Cortex of kidney (tissue), 1 donor: ENCODE measurements at places on chromosomes 7 and 10.

- DNase-seq = no peak
These were observed 83.7 kb upstream of the KDM7A start for GRCh38 chr7:140260352-140261104.

DNA sequence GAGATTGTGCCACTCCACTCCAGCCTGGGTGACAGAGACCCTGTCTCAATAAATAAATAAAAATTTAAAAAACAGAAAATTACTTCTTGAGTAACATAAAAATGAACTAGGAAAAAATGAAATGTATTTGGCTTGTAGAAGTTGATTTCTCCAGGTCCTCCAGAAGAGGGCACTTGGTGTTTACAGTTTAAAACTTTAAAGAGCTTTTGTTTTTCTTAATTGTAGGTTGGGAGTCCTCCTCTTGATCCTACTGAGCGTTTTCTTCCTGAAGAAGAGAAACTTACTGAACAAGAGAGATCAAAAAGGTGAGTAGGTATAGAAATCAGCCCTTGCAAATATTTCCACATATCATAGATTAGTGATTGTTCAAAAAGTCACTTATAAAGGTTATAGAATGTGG lies 16.2 kb downstream of the KIFBP start:
- DNase-seq = no peak

DNA sequence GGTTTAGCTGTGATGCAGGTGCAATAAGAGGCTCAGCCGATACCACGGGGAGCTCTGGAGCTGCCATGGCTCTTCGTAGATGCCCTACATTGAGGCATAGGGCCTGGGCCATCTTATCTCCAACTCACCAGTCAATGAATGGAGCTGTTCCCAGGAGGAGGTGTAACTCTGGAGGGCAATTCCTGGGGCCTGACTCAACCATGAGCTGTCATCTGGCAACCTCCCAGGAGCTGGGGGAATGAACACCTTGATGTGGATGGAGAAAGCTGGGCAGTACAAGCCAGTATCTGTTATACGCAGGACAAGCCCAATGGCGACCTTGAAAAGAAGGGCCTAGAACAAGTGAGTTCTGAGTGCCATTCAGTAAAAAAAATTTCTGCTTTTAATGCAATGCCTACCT lies 224.0 kb upstream of the PLXDC2 start:
- DNase-seq = no peak

GRCh38 chr10:79313911-79314439 lies 33.3 kb upstream of the PPIF start:
- DNase-seq = no peak

- DNase-seq = no peak
These were observed 306.8 kb downstream of the SDK1 start for GRCh38 chr7:3607847-3608246.

DNA sequence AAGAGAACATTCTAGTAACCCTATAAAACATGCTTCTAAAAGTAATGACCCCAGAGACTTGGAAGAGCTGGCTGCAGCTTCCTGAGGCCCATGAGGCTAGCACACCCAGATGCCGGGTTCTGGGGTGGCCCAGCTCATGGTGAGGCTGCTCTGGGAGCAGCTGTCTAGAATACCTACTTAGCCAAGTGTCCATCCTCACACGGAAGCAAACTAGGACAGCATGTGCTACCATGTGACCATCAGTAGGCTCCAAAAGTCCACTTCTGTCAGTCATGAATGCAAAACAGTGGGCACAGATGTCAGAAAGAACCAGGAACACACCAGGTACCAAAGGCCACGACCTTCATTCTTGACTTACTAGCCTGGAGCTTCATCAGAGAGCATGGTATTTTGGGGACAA lies 32.4 kb downstream of the CTBP2 start:
- no peak for DNase-seq

DNA sequence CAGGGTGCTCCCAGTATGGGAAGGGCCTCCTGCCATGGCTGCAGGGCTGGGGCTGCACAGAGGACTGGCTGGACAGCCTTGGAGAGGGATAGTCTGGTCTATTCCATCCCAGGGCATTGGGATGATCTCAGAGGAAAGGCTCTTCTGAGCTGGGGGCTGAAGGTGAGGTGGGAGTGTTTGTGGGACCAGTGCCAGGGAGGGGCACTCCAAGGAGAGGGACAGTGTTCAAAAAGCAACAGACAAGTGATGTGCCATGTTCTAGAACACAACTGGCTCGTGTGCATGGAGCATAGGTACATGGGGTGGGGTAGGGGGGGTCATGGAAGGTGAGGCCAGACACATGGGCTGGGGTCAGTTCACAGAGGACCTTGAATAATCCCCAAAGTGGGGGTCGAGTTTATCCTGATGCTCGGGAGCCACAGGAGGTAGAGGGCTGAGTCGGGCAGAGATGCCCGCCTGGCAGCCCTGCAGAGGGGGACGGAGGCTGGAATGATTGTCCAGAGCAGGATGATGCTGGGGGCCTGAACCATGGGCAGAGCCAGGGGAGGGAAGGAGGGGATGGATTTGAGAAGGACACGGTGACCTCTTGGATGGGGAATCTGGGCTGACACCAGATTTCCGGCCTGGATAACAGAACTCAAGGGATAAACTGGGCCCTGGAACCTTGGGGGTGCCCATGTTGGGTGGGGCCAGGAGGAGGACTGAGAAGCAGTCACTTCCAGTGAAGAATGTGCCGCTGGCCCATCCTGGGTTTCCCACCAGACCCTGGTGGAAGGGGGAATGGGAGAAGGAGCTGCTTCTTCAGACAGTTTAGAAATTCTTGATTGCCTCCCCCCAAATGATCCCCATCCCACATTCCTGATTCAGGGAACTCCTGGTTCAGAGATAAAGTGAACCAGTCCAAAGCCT lies 50.4 kb downstream of the NEURL1 start:
- DNase-seq = no peak

DNA sequence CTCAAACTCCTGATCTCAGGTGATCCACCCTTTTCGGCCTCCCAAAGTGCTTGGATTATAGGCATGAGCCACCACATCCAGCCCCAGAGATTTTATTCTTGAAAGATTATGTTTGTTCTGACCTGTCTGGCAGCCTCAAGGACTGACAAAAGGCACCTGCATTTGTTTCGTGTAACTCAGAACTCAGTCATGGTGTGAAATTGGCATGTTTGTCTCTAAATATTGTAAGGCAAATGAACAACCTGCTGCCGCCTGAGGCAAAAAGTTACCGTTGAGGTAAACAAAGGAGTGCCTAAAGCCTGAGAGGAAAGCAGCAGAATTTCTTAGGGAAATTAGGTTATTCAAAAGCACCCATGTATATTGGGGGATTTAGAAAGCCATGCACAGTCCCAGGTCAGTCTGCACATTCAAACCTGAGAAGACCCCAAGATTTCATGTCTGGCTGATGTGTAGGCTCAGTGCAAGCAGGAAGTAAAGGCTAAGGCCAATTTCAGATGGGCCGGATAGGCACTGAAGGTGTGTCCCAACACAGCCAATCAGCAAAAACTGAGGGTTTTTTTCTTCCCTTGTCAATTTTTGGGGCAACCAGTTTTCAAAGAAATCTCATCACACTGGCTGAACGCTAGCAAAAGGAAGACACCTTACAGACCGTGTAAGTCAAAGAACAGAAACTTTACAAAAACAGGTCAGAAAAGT lies 33.3 kb upstream of the HHEX start:
- no peak for DNase-seq

GRCh38 chr7:377080-378040 lies 87.4 kb downstream of the FOXL3 start:
- no peak for DNase-seq

GRCh38 chr7:101114492-101114891 lies 12.4 kb upstream of the SERPINE1 start:
- no peak for DNase-seq

- no peak for DNase-seq
These were observed 1449.7 kb downstream of the GATA3 start for GRCh38 chr10:9504227-9504626.

DNA sequence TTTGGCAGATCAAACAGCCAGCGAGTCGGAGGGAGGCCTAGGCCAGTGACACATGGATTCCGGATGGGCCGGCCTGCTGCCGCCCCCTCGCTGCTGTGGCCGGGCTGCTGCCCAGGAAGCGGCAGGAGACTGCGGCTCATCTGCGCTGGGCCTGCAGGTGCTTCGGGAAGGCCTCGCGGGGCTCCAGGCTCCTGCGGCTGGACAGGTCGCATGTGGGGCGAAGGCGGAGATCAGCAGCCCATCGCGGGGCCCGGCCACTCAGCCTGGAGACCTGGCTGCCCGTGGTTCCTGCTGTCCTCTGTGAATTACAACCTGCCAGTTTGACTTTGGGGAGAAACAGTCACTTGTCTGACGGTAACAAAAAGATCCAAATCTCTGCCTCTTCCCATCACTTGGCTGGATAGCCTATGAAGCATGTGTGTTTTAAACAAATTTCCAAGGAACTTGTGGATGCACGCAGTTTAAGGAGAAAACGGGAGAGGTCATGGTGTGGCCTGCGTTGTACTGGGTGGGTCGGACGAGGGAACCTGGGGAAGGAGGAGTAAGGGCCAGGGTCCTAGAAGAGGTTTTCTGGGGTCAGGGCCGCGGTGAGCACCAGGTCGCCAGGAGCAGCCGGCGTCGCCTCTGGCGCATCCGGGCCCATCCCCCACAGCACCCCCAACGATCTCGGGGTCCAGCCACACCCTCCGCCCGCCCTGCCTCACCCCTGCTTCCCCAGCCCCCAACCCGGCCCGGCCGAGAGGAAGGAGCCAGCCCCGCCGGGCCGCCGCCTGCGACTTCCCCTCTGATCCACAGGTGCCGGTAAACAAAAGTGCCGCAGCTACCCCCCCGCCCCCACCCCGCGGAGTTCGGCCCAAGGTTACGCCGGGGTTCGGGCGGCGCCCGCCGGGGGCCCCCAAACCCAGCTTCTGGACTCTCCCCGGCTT lies 1.6 kb downstream of the SPOCK2 start:
- DNase-seq = no peak

DNA sequence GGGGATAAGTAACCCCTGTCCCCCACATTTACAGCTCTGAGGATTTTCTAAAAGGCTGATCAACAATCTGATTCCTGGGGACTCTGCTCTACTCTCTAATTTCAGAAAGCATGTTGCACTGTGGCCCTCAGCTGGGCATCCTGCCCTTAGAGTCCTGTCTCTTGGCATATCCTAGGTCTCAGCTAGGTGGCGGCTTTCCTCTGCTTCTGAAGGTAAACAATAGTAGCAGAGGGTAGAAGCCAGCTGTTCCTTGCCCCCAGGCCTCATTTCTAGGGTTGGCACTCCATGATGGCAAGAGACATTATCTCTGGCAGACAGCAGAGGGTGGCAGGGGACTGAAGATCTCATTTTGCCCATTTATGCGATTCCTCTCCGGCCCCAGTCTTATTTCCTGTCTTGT lies 77.0 kb downstream of the ADCYAP1R1 start:
- no peak for DNase-seq

DNA sequence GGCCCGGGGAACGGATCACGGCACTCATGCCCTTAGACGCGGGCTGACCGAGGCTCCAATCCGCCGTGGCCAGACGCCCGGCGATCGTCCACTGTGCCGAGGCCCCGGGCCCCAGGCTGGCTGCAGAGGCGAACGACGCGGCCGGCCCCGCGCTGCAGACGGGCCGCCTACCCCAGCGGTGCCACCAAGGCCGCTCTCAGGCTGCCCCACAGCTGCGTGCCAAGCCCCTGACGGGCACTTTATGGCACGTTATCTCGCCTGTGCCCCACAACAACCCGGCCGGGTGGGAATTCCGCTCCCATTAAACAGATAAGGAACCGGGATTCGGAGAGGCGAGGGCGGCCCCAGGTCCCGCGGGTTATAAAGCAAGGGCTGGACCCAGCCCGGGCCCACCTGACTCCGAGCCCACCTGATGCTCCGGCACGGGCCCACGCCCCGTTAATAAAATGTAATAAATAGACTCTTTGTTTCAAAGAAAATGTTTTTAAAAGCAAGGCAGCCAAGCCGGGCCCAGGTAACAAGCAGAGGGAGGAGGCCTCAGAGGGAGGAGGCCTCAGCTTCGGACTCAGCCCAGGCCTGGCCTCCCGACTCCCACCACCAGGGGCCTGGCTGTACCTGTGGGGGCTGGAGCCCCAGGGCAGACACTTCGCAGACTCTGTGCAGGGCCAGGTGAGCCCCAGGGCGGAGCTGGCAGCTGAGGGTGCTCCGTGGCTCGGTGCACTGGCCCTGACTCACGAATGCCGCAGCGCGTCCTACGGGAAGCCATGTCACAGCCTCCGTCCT lies 79.7 kb downstream of the FOXL3 start:
- DNase-seq = no peak
